ENCODE measurements at places on chromosomes 2 and 18.

DNA sequence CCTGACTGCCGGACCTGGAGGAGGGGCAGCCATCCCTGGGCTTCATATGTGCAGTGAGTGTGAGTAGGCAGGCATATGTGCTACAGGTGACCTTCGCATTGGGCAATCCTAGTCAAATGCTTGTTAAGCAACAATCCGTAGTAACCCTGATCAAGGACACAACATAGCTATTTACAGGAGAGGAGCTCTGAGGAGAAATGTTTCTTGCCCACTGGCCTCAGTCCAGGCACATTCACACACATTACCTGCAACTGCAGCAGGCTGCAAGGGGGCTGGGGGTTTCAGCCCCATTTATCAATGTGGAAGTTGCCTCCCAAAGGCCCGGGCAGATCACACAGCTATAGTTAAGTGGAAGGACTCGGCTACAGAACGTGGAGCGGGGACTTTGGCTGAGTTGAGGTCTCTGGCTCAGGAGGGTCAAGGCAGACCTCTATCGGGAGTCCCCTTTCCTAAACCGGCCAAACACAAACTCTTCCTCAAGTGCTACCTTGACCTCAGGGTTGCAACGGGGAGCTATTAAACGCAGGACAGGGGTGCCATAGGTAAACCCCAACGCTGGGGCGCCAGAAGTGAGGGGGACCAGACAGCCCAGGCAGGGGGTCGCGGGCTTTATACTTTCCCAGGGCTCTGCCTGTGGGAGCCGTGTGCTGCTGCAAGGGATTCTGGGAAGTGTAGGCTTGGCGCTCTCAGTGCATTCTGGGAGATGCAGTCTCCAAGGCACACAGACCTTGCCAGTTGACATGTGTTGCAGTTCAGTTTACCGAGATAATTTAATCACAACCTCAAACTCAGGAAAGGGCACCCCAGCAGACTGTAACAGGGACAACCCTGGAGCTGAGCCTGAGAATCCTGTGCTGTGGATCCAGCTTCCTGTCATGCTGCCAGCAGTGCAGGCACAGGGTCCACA is 9.4 kb downstream of the KHK start:
- DNase-seq: no peak

- DNase-seq: no peak
Observed at GRCh38 chr18:79818036-79818435, 20.3 kb downstream of the KCNG2 start.

DNA sequence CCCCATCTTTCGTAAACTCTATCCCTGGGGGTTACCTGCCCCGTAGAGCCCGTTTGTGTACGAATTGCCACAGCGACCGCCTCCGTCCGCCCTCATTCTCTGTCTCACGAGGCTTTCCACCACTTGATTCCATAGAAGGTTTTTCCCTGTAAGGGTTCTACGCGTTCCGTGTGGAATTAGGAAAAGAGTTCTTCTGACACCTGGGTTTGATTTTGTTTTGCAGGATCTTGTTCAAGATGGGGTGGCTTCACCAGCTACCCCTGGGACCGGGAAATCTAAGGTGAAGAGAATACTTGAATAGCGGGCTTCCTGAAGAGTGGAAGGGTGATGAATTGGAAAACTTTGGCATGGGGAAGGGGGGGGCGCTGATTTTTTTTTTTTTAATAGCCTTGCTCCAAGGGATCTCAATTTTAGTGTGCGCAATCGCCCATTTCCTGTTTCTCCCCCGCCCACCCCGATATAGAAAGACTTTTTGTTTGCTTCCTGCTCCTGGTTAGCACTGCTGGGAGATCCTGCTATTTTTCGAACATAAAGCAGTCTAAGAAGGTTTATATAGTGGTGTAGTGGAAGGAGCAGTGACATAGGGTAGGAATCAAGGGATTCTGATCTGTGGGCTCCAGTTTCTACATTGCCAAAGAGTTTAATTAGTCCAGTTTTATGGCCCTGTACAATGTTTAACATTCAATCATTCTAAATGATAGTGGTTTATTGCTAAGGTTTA is 564 bp downstream of the GCC2 start:
- no peak for DNase-seq

GRCh38 chr2:191910518-191910917 is 63.6 kb upstream of the CAVIN2 start:
- no peak for DNase-seq

GRCh38 chr2:97716695-97717612 is 3.6 kb downstream of the ZAP70 start:
- DNase-seq: no peak

- DNase-seq: no peak
Observed at GRCh38 chr18:54159906-54160305, 64.6 kb downstream of the MBD2 start.

All from stimulated activated CD8-positive, alpha-beta memory T cell treated with anti-CD3 and anti-CD28 coated beads, Interleukin-2, amount 100 ng/mL, for 48 hours (primary cell).